ENCODE measurements at places on chromosomes 16 and 17.

DNA sequence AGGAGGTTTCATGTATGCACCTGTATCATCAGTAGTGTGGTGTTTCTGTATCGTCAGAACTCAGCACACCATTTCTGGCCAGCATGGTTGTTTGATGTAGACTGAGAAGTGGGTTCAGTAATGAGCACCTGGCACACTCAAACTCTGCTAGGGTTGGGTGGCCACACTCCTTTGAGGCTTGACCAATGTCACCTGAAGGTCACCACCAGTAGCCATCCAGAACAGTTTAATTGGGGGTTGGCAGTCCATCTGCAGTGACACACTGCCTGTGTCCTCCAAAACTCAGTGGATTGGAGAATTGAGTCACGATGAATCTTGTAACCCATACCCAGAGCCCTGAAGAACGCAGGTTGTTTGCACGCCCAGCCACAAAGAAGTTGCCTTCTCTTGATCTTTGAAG lies 86.8 kb upstream of the HSBP1 start:
- no peak for DNase-seq

GRCh38 chr16:2584729-2585650 lies 47.2 kb downstream of the PDPK1 start:
- DNase-seq, result no peak

DNA sequence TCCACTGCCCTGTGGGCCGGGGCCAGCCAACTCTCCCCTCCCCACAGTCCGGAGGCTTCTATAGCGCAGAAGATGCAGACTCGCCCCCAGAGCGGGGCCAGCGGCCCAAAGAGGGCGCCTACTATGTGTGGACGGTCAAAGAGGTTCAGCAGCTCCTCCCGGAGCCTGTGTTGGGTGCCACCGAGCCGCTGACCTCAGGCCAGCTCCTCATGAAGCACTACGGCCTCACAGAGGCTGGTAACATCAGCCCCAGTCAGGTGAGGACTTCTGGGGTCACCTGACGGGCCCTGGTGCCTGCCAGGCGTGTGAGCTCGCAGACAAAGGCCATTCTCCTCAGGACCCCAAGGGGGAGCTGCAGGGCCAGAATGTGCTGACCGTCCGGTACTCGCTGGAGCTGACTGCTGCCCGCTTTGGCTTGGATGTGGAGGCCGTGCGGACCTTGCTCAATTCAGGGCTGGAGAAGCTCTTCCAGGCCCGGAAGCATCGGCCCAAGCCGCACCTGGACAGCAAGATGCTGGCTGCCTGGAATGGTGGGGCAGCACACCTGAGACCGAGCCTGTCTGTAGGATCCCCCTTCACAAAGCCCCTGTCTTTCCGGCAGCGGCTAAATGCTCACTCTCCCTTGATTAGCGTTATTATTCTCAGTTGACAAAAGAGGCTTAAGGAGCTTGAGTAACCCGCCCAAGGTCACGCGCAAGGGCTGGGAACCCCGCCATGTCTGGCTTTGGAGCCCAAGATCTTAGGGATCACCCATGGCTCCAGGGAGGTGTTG lies 3.9 kb downstream of the SPATA20 start:
- DNase-seq, result peak; percentile 76

DNA sequence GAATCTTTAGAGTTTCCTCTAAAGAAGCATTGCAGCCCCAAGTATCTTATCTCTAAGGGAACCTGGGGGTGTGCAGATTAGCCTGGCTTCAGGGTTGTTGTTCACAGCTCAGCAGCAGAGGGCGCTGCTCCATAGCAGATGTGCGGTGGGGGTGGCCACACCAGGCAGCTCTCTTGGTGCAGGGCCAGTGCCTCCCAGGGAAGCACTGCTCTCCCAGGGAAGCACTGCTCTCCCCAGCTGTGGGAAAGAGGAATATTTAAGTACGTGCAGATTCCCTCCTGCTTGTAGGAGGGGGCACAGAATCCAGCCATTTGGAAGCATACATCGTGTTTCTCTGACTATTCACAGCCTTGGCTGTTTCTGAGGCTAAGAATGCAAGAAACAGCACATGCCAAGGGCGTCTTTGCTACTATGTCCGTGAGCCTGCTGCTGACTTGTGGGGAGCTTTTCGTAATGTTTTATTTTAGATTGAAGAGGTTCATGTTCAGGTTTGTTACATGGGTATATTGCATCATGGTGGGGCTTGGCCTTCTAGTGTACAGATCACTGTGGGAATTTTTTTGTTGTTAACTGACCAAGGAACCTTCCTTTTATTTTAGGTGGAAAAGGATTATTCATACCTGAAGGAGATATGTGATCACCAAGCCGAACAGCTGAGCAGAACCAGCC lies 217.8 kb downstream of the SPECC1 start:
- DNase-seq, result peak; percentile 82

DNA sequence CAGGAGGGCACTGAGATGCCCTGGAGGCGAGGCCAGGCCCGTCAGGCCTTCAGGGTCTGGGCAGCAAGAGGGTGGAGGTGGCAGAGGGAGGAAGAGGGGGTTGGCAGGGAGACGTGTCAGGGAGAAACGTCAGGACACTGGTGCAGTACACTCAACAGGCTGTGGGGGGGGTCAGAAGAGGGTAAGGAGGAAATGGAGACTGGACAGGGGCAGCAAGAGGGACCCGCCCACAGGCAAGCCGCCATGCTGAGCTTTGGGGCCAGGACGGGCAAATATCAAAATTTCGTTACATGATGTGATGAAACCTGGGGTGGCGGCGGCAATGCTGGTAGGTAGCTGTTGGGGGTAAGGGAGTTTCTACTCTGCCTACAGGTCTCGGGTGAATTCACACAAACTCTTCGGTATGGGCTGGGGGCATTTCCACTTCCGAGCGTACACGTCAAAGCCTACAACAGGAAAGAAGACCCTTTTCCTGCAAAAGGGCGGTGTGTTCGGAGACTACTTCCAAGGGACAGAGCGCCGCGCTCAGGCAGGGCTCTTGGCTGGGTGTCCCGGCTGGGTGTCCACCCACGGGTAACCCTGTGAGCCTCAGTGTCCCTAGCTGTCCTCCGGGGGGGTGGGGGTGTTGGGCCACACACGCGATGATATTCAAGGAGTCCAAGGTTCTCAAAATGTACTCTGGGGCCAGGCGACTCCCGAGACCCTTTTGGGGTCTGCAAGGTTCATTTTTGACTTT lies 43.3 kb upstream of the ATP2A3 start:
- DNase-seq, result no peak

- DNase-seq, result no peak
These were observed 145.7 kb upstream of the CACNG5 start for GRCh38 chr17:66689221-66689620.

DNA sequence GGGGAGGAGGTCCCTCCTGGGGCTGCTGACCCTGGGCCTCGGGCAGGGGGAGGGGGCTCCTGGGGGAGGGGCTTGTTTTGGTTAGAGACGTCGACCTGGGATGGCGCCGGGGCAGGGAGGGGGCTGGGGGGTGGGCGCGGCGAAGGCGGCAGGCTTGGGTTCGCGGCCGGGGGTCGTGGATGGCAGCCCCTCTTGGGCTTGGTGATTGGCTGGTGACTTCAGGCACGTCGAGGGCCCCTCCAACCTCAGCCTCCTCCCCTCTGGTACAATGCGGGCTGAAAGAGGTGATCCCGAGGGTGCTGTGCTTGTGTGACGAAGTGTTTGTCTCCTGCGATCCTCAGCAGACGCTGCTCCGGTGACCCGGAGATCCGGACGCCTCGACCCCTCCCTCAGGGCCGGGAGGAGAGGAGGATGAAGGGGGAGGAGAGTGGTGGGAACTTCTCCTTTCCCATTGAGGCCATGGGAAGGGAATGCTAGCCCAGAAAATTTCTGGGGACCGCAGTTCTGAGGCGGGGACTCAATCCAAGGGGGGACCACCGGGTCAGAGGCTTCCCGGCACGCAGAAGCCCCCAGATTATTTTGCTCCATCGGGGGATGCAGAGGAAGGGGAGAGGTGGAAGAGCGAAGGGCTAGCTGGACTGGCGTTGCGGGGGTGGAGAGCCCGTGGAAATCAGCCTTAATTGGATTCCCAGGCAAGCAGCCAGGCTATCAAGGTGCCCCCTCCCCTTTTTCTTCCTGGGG lies 43.9 kb downstream of the RAI1 start:
- DNase-seq, result no peak

- DNase-seq, result no peak
These were observed 387.4 kb downstream of the CPPED1 start for GRCh38 chr16:12416136-12416787.

Measured in fibroblast of skin of right biceps (primary cell).